DMS53 (cell line): ENCODE measurements at places on chromosomes 6 and 20.

DNA sequence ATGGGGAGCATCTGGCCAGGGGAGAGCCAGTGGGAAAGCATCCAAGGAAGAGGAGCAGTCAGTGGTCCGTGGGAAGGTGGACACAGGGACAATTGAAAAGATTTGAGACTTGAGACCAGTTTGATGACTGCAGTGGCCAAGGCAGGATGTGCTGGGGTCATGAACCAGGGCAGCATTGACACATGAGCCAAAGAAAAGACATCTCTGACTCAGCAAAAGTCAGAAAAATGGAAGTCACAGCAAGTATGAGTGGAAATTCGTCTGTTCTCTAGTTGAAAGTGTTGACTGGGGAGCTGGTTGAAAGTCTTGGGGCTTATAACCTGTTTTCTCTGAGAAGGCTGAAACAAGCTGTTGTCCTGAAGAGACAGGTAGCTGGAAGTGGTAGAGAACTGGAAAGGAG is 31.3 kb downstream of the RAB22A start:
- DNase-seq, result no peak

- peak; percentile 37 for DNase-seq
Measured at GRCh38 chr6:74549746-74550145, 656.1 kb downstream of the COL12A1 start.

GRCh38 chr6:35197196-35197595 is 16.6 kb upstream of the SCUBE3 start:
- no peak for DNase-seq

- DNase-seq, result peak; percentile 42
Measured at GRCh38 chr6:108176281-108177089, 10.7 kb downstream of the NR2E1 start.

GRCh38 chr6:132190815-132191175 is 210.5 kb downstream of the MOXD1 start:
- peak; percentile 25 for DNase-seq

- DNase-seq, result no peak
Measured at GRCh38 chr6:30928677-30929076, 3.3 kb downstream of the SFTA2 start.
